ENCODE measurements at places on chromosomes 4 and X. TPM values are rescaled to one million over a fixed set of nuclear protein-coding genes. Genes with fewer than 3 reads are reported as not detected.

DNA sequence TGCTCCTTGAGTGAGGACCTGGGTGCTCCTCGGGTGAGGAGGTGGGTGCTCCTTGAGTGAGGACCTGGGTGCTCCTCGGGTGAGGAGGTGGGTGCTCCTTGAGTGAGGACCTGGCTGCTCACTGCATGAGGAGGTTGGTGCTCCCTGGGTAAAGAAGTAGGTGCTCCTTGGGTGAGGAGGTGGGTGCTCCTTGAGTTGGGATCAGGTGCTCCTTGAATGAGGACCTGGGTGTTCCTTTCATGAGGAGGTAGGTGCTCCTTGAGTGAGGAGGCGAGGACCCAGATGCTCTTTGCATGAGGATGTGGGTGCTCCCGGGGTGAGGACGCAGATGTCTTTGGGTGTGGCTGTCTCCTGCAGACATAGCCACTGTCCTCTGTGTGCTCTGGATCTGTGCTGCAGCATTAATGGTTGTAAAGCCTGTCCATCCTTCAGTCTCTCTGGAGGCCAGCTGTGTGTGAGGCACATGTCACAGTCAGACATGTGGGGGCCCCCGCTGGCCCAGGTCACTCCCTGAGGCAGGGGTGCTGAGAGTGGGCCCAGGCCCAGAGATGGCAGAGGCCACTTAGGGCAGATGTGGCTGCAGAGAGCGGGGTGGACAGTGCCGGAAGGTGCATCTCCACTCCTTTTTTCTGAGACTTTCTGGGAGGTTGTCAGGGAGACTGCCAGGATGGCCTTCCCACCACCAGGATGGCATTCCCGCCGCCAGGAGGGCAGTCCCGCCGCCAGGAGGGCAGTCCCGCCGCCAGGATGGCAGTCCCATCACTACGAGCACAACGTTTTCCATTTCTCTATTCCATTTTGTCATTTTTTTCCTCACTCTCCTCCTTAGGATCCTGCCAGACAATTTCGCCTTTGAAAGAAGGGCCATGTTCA lies 101.8 kb downstream of the HMX1 start:
- DNase-seq: no peak

GRCh38 chr4:166144607-166145006 lies 271.6 kb downstream of the TLL1 start:
- DNase-seq: no peak

DNA sequence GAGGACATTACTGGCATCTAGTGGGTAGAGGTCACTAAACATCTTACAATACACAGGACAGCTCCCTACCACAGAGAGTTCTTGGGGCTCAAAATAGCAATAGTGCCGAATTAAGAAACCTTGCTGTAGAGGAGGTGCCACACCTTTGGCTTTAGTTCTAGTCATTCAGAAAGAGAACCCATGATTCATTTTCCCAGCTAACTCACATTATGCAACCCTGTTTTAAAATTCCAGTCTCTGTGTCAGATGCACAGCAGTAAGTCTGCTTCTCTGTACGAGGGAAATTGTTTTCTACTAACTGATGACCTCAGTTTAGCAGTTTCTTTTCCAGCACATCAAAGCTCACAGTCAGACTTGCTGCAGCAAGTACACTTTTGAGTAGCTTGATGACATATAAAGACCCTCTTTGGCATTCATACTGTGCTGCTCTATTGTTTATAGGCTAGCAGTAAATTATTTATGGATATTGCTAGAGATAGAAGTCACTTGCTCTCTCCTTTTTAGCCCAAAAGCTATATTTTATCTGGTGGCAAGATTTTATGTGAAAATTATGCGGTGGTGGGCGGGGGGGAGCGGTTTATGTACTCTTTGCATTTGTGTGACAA lies 487.8 kb upstream of the MAGEB18 start:
- no peak for DNase-seq

Gene CXCL5
- not detected for total RNA-seq

DNA sequence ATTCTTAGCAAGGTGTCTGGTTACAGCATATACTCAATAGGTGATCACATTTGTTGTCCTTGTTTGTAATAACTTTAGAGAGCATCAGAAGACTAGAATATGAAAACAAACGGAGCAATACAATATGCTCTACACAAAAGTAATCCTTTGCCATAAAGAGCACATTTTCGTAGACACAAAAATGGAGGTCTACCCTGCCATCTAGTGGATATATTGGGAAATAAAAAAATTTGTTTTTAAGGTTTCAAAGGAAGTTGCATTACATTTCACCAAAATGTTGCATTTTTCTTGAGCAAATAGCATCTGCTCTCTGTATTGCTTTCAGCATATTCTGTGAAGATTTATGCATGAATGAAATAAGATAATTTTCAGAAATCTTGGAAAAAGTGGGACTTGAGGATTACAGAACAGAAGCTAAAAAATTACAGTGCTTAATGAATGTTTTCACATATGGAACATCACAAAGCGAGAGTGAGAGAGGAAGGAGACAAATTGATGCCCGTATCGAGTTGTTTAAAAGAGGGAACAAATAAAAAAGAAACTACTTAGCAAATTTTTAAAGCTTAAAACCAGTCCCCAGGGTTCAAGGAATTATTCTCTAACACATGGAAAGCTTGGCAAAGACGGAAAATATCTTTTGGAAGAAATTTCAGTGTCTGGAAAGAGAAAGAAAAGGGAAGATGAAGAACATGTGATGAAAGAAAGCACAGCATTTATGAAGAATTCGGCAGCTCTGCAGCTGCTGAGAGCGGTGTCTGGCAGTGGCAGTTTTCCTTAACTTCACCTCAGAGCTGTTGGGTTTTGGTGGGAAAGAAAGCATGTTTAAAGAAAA lies 390.1 kb downstream of the ANKRD50 start:
- peak; percentile 8 for DNase-seq

Gene GNRHR
- not detected for total RNA-seq

- peak; percentile 51 for DNase-seq
Measured at GRCh38 chrX:49291615-49292337, 11.7 kb upstream of the GAGE10 start.

DNA sequence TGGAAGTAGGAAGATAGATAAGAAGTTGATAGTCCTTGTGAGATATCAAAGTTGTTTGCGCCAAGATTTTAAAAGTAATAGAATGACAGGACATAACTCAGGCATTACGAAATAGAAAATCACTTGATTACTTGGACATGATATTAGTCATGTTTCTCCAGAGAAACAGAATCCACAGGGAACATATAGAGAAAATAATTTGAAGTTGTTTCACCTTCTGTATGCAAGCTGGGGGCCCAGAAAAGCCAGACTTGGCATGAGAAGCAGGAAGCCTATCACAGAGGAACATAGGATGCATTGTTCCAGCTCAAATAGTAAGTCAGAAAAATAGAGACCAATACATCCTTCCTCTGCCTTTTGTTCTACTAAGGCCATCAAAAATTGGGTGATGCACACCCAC lies 715.9 kb downstream of the TECRL start:
- DNase-seq: no peak

Gene SLC10A4
- 8.4 TPM for total RNA-seq

Gene MCTS1
- total RNA-seq: 49.5 TPM

DNA sequence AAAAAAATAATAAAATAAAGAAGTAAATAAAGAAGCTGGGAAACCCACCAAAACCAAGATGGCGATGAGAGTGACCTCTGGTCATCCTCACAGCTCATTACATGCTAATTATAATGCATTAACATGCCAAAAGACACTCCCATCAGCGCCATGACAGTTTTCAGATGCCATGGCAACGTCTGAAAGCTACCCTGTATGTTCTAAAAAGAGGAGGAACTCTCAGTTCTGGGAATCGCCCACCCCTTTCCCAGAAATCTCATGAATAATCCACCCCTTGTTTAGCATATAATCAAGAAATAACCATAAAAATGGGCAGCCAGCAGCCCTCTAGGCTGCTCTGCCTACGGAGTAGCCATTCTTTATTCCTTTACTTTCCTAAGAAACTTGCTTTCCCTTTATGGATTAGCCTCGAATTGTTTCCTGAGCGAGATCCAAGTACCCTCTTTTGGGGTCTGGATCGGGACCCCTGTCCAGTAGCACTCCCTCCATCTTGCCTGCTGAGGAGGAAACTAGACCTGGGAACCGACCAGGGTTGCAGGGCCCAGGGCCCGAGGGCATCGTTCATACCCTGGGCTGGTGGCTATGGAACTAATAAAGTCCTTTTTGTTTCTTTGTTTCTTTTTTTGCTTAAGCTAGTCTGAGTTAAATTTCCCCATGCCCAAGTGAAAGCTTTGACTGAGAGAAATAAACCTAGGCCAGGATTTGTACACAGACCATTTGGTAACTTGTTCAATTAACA lies 30.9 kb downstream of the HTT-AS start:
- no peak for DNase-seq

DNA sequence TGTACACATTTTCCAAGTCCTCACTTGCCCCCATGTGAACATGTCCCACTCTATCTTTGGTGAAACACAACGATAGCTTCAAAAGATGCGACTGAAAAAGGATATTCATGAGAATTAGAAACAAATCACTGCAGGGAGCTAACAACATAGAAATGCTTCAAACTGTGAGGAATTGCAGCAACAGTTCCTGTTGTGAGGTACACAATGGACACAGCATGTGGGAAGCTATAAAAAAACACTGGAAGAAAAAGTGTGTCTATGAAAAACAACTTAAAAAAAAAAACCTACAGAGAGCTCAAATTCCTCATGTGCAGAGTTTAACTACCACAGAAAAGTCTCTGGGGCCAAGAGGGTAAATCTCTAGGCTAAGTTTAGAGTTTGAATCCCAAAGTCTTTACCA lies 51.6 kb upstream of the BLTP1 start:
- no peak for DNase-seq

DNA sequence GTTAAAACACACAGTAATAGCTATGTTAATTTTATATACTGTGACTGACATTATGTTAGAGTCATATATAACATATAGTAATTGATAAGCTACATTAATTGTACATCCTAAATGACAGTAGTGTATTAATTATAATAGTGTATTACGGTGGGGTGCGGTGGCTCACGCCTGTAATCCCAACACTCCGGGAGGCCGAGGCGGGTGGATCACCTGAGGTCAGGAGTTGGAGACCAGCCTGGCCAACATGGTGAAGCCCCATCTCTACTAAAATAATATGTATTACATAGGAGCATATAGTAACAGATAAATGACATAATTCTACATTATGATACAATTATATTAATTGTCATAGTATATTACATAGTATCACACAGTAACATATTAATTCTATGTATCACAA lies 12.2 kb downstream of the ASMTL start:
- DNase-seq: no peak

- DNase-seq: no peak
Measured at GRCh38 chrX:55159551-55159950, 60.6 kb upstream of the PAGE5 start.

GRCh38 chrX:154136627-154137161 lies 7.3 kb upstream of the OPN1LW start:
- DNase-seq: peak; percentile 21

Gene CDX4
- not detected for total RNA-seq

- DNase-seq: no peak
Measured at GRCh38 chr4:141645611-141646340, 9.4 kb downstream of the IL15 start.

DNA sequence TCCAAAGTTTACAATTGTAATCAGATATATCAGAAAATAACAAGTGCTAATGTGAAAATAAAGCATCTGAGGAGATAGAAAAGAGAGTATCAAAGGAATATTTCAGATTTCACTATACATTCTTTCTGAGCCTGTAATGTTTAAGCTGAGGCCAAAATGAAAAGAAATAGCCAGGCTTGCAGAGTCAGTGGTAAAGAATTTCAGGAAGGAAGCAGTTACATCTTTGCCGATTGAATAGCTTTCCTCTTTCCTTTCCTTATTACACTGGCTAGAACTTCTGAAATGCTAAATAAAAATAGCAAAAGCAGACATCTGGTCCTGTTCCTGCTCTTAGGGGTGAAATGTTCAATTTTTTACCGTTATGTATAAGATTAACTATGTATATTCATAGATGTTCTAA lies 1441.6 kb upstream of the PCDH7 start:
- DNase-seq: no peak

Gene SYNPO2
- total RNA-seq: 0.93 TPM
